ENCODE measurements at places on chromosomes 3 and 15. TPM values are rescaled to one million over a fixed set of nuclear protein-coding genes. Genes with fewer than 3 reads are reported as not detected.

Gene WDR93
- not detected for total RNA-seq

Gene IL16
- not detected for total RNA-seq

Gene CPLX3
- total RNA-seq = not detected

Gene CTXN2
- total RNA-seq = not detected

Gene CHRM5
- not detected for total RNA-seq

Gene SLC24A1
- total RNA-seq = 14.8 TPM

Gene ADPRH
- 2.2 TPM for total RNA-seq

Gene COLQ
- total RNA-seq = 2.6 TPM

Gene THSD4
- 4.5 TPM for total RNA-seq

Gene PLA2G4E
- total RNA-seq = not detected

Gene OR5H14
- not detected for total RNA-seq

Gene ULK4
- 9.1 TPM for total RNA-seq
